ENCODE measurements at places on chromosomes 16 and 17. TPM values are rescaled to one million over a fixed set of nuclear protein-coding genes. Genes with fewer than 3 reads are reported as not detected.

GRCh38 chr16:82814059-82814458 lies 187.3 kb downstream of the CDH13 start:
- no peak for DNase-seq

DNA sequence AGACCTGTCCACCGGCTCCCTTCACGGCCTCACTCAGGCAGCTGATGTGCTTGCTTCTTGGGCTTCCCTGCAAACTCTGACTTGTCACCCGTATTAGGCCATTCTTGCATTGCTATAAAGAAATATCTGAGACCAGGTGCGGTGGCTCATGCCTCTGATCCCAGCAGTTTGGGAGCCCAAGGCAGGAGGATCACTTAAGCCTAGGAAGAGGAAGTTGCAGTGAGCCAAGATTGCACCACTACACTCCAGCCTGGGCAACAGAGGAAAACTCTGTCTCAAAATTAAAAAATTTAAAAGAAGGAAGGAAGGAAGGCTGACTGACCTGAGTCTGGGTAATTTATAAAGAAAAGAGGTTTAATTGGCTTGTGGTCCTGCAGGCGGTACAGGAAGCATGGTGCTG lies 17.0 kb downstream of the SOST start:
- no peak for DNase-seq

GRCh38 chr16:50261707-50262235 lies 4.6 kb upstream of the ADCY7 start:
- no peak for DNase-seq

DNA sequence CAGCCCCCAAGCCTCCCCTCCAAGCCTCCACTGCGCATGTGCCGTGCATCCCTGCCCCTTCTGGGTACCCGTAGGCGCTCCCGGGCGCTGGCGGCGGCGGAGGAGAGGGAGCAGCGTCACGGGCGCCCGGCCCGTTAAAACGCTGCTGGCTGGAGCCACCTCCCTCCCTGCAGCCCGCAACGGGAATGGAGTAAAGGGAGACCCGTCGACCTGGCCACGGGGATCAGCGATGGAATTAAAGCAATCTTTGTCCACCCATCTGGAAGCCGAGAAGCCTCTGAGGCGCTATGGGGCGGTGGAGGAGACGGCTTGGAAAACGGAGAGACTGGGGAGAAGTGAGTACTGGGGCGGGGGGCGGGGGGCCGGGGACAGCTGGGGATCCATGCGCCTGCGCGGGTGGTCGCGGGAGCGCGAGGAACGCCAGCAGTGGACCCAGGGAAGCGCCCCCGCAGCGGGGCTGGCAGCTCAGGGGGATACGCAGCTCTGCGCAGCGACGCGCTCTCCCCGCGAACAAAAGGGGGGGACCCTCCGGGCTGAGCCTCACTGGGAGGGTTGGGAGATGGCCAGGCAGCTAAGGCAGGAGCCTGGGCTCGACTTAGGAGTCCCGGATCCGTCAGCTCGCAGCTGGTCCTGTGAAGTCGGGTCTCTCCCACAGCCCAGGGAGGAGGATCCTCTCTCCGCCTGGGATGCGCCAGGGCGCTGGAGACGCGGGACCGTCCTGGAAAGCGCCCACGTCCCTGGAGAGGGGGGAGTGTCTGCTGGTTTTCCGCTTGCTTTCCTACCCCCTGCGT lies at the start of gene BMERB1:
TSS of gene BMERB1 (plus strand) at position 164 of the 791 bp plus-strand sequence. CDS start at position 230, 66 bp downstream.
- DNase-seq, result no peak

GRCh38 chr16:79089735-79090284 lies 510.7 kb downstream of the MAF start:
- no peak for DNase-seq

- no peak for DNase-seq
These were observed 236.8 kb downstream of the IRX3 start for GRCh38 chr16:54049591-54050458.

NPW gene
- polyA plus RNA-seq, result 1.1 TPM

- DNase-seq, result no peak
These were observed 56.6 kb downstream of the RAP1GAP2 start for GRCh38 chr17:2852729-2853282.

- no peak for DNase-seq
These were observed 37.5 kb downstream of the RBFOX3 start for GRCh38 chr17:79573196-79573896.

CACNG3 gene
- polyA plus RNA-seq, result not detected

DNA sequence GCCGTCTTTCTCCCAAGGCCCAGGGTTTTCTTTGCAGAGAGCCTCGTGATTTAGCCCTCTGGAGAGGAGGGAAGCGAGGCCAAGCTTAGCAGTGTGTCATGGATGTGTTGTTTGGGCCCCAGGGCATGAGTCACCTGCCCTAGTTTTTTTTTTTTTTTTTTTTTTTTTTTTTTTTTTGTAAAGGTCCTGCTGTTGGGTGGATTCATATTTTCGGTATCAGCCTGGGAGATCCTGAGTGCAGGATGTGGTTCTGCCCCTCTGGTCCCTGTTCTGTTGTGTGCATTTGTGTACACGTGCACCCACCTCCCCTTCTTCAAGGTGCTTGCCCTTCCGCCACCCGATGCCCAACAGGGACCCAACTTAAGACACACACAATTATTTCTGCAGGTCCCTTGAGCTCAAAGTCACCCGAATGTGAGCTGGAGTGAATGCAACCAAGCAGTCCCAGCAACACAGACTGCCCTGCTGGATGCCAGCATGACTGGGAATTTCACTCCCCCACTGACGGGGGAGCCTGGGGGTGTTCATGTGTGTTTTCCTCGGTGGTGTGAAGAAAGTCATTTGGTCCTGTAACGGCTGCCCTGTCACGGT lies 265.8 kb upstream of the TNRC6C start:
- no peak for DNase-seq

CARD14 gene
- polyA plus RNA-seq, result 0.92 TPM

- DNase-seq, result no peak
These were observed 17.2 kb downstream of the CTRB2 start for GRCh38 chr16:75189638-75190245.

GRCh38 chr16:1691276-1691675 lies 13.2 kb downstream of the JPT2 start:
- no peak for DNase-seq

MFAP4 gene
- 248 TPM for polyA plus RNA-seq
